Mammary microvascular endothelial cell (primary cell): ENCODE measurements at places on chromosomes 4 and X. TPM values are rescaled to one million over a fixed set of nuclear protein-coding genes. Genes with fewer than 3 reads are reported as not detected.

The ADH1A gene
- total RNA-seq = not detected in 2 replicates

The NDUFB11 gene
- total RNA-seq = 71.1 and 73.9 TPM in 2 replicates

The CXCL8 gene
- 247 and 254 TPM in 2 replicates for total RNA-seq

The HOPX gene
- 25.9 and 27.2 TPM in 2 replicates for total RNA-seq

The SLC26A1 gene
- total RNA-seq = 0.33 TPM in 1 of 2 replicates, not detected in the other

The PABPC1L2B gene
- total RNA-seq = not detected in 2 replicates

The SLC34A2 gene
- total RNA-seq = not detected in 2 replicates

The NLRP2B gene
- total RNA-seq = not detected in 2 replicates

The TEX13B gene
- total RNA-seq = not detected in 2 replicates

The NXF2 gene
- total RNA-seq = not detected in 2 replicates

The JAKMIP1 gene
- total RNA-seq = not detected in 2 replicates

The LEF1 gene
- total RNA-seq = 0.07 and 0.10 TPM in 2 replicates
